ENCODE measurements at places on chromosomes 3 and 15. TPM values are rescaled to one million over a fixed set of nuclear protein-coding genes. Genes with fewer than 3 reads are reported as not detected.

DNA sequence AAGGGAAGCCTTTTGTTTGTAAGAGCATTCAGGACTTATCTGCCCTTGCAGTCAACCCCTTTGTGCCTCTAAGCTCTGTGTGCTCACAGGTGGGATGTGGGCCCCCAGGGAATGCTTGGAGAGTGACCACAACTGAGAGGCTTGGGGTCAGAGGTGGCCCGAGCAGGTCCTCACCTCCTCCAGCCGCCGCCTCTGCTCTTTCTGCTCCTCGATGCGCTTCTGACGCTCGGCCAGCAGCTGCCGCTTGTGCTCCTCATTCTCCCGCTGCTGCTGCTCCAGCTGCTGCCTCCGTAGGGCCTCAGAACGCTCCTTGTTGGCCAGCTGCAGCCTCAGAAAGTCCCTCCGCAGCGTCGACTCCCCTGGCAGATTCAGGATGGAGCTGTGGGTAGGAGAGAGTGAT, 130.8 kb upstream of the SLC2A2 start:
- no peaks in the 10 kb centered on the region for H3K27me3 ChIP-seq
- H3K36me3 ChIP-seq, result no peaks in the 10 kb centered on the region
- DNase-seq, result no peak
- no peak overlapping the region for H3K4me3 ChIP-seq
- H3K27ac ChIP-seq, result no peak overlapping the region

DNA sequence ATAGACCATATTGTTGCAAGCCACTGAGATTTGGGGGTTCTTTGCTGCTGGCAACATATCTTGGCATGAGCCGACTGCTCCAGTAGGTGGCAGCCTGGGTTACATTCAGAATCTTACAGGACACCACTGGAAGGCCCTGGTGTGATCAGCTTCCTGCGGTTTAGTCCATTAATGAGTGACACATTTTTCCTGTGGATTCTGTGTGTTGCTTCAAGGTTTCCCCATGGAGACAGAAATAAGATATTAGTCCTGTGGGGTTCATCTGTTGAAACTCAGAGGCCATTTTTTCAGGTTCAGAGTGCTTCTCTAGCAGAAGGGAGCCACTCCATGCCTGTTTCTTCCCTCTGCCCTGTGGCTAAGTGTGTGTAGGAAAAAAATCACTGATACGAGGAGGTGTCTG, 116.2 kb downstream of the MFSD1 start:
- no peaks in the 10 kb centered on the region for H3K27me3 ChIP-seq
- H3K36me3 ChIP-seq, result no peaks in the 10 kb centered on the region
- no peak overlapping the region for H3K4me3 ChIP-seq
- no peaks in the 10 kb centered on the region for H3K4me1 ChIP-seq
- DNase-seq, result peak; percentile 9

The NANOGP8 gene
- total RNA-seq, result 0.81 TPM

The SLCO3A1 gene
- 23.3 TPM for total RNA-seq

DNA sequence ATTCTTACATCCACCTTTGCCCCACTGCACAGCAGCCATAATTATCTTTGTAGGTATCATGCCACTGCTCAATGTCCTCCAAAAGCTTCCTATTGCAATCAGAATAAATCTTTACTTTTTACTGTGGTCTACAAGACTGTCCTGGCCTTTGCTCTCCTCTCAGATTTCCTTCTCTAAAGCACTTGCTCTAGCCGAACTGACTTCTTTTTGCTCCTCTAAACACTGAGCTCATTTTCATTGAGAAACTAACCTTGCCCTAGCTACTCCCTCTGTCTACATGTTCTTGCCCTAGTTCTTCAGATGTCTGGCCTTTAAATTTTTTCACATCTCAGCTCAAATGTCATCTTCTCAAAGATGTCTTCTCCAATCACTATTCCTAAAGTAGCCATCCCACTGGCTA, 342.8 kb downstream of the TBC1D5 start:
- no peaks in the 10 kb centered on the region for H3K4me1 ChIP-seq
- no peak for DNase-seq
- H3K4me3 ChIP-seq, result no peak overlapping the region
- H3K27ac ChIP-seq, result no peak overlapping the region
- H3K36me3 ChIP-seq, result no peaks in the 10 kb centered on the region
- H3K27me3 ChIP-seq, result no peaks in the 10 kb centered on the region

- no peaks in the 10 kb centered on the region for H3K27me3 ChIP-seq
- H3K27ac ChIP-seq, result no peak overlapping the region
- no peaks in the 10 kb centered on the region for H3K36me3 ChIP-seq
Measured at GRCh38 chr15:59247364-59247763, 40.7 kb downstream of the LDHAL6B start.

All from thyroid gland (tissue), 4 donors.